ENCODE measurements at places on chromosomes 2 and 18. TPM values are rescaled to one million over a fixed set of nuclear protein-coding genes. Genes with fewer than 3 reads are reported as not detected.
A peak's percentile ranks its signal among the peaks of the same experiment; 100 is the strongest.

DNA sequence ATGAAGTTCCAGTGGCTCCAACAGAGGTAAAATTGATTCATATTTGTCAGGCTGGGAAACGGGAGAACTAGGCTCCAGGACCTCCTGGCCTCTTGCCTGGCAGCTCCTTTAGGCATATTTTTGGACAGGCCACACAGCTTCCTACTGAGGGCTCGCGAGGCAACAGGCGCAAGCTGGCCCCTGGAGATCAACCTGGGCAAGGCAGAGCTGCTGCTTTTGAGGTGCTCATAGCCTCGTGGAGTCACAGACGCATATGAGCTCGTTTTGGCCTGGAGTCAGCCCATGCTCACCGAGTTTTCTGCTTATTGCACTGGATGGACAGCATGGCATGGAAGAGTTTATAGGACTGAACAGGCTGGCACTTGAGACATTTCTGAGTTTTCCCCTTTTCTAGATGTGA lies 97.7 kb downstream of the CAPN13 start:
- no peaks in the 10 kb centered on the region for H3K36me3 ChIP-seq
- peaks cover 3% of the 10 kb centered on the region for H3K4me1 ChIP-seq
- no peak overlapping the region for H3K27ac ChIP-seq
- H3K27me3 ChIP-seq = no peaks in the 10 kb centered on the region
- DNase-seq = no peak

DNA sequence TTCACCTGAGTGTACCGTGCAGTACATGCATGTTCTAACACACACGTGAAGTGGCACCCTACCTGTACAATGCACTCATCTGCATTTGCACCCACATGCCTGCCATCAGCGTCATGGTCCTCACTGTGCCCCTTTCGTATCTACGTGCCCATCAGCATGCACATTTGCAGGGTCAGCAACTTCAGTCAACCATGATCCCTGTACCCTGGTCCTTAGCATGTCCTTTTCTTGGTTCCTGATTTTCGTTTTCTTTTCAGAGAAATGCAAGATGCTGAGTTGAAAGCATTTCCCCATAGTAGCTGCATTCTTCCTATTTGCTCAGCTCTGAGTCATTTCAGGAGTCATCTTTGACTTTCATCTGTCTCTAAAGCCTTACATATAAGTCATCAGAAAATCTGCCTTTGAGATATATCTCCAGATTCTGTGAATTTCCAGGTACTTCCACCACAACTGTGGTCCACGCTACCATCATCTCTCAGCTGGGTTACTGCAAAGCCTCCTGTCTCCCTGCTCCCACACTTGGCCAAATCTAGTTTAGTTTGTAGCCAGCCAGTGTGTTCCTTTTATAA lies 14.7 kb upstream of the PUM2 start:
- DNase-seq = no peak
- H3K27me3 ChIP-seq = no peaks in the 10 kb centered on the region
- H3K4me1 ChIP-seq = no peaks in the 10 kb centered on the region
- H3K36me3 ChIP-seq = no peaks in the 10 kb centered on the region
- no peak overlapping the region for H3K27ac ChIP-seq

DNA sequence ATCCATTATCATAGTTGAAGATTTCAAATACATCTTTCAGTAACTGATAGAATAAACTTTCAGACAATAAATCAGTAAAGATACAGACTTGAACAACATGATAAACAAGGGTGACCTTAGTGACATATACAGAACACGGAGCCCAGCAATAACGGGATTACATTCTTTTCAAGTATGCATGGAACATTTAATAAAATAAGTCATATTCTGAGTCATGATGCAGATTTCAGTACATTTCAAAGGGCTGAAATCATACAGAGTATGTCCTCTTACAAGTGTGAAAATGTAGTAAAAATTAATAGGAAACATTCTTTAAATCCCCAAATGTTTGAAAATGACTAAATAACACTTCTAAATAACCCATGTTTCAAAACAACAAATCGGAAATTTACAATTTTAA lies 17.2 kb upstream of the KLHL29 start:
- no peak overlapping the region for H3K4me3 ChIP-seq
- no peaks in the 10 kb centered on the region for H3K4me1 ChIP-seq
- DNase-seq = no peak
- no peaks in the 10 kb centered on the region for H3K27me3 ChIP-seq

The KLHL29 gene
- 1.0 TPM for total RNA-seq

DNA sequence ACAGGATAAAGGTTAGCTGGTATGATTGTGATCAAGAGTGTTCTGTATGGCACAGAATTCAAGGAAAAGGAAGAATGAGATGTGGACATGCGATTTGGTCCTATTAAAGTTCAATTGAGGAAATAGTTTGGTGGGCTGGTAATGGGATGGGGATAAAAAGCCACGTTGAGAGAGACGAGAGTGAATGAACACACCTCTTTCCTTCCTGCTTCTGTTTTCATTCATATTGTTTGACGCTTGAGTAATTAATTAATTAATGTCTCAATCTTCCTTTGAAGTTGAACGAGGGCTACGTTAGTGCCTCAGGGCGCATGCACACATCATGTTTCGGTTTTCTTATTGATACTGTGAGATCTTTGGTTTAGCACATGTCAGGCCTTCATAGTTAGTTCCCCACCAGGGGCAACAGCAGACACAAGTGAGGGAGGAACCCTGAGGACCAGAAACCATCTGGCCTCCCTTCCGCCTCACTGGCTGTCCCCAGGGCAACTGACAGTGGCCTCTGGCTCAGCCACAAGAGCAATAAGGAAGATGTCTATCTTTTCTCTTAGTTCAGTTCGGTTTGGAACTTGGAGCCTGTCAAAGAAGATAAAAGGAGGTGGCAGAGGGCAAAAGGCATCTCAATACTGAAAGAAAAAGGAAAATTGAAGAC lies 116.0 kb downstream of the LIPG start:
- DNase-seq = no peak
- no peaks in the 10 kb centered on the region for H3K36me3 ChIP-seq
- H3K4me3 ChIP-seq = no peak overlapping the region
- H3K27ac ChIP-seq = peak overlapping the region; percentile 80

The ARHGAP25 gene
- total RNA-seq = 0.82 TPM

The DSG2 gene
- 112 TPM for total RNA-seq

GRCh38 chr2:222448748-222449181 lies 24.4 kb downstream of the SGPP2 start:
- no peaks in the 10 kb centered on the region for H3K36me3 ChIP-seq
- no peak overlapping the region for H3K27ac ChIP-seq
- peaks cover 16% of the 10 kb centered on the region for H3K27me3 ChIP-seq
- no peaks in the 10 kb centered on the region for H3K4me1 ChIP-seq
- DNase-seq = no peak

DNA sequence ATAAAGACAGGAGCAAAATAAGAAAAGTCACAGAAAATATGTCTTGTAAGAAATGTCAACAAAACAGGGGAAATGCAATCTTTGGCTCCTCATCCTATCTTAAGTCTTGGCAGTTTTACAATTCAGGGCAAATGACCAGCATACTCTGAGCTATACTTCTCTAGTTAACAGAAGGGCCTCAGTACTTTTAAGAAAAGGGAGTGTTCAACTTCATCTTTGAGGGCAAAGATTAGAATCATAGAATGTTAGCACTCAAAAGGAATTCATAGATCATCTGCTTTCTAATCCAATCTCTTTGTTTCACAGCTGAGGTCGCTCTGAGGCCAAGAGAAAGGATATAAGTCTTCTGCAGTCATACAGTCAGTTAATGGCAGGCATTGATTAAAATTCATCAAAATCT lies 174.0 kb upstream of the NT5C1B start:
- H3K36me3 ChIP-seq = no peaks in the 10 kb centered on the region
- peaks cover 45% of the 10 kb centered on the region for H3K27me3 ChIP-seq
- H3K27ac ChIP-seq = no peak overlapping the region
- DNase-seq = no peak
- no peaks in the 10 kb centered on the region for H3K4me1 ChIP-seq
- no peak overlapping the region for H3K4me3 ChIP-seq

GRCh38 chr2:65382776-65383357 lies 49.5 kb downstream of the SPRED2 start:
- peak; percentile 60 for DNase-seq
- H3K4me1 ChIP-seq = peaks cover 20% of the 10 kb centered on the region
- H3K4me3 ChIP-seq = no peak overlapping the region
- H3K27me3 ChIP-seq = no peaks in the 10 kb centered on the region

The ZRANB3 gene
- 20.7 TPM for total RNA-seq

The SP5 gene
- total RNA-seq = 81.0 TPM

GRCh38 chr2:14387332-14387731 lies 245.2 kb upstream of the LRATD1 start:
- H3K4me1 ChIP-seq = no peaks in the 10 kb centered on the region
- H3K36me3 ChIP-seq = no peaks in the 10 kb centered on the region
- no peak for DNase-seq
- H3K27ac ChIP-seq = no peak overlapping the region
- no peaks in the 10 kb centered on the region for H3K27me3 ChIP-seq

GRCh38 chr2:159119652-159120257 lies 151.3 kb downstream of the TANC1 start:
- H3K27me3 ChIP-seq = no peaks in the 10 kb centered on the region
- DNase-seq = no peak
- no peak overlapping the region for H3K4me3 ChIP-seq
- no peak overlapping the region for H3K27ac ChIP-seq

- peaks cover 5% of the 10 kb centered on the region for H3K27me3 ChIP-seq
- no peak for DNase-seq
- no peak overlapping the region for H3K27ac ChIP-seq
- H3K4me1 ChIP-seq = no peaks in the 10 kb centered on the region
- H3K36me3 ChIP-seq = no peaks in the 10 kb centered on the region
- no peak overlapping the region for H3K4me3 ChIP-seq
Observed at GRCh38 chr18:63158012-63158631, 161.4 kb downstream of the BCL2 start.

DNA sequence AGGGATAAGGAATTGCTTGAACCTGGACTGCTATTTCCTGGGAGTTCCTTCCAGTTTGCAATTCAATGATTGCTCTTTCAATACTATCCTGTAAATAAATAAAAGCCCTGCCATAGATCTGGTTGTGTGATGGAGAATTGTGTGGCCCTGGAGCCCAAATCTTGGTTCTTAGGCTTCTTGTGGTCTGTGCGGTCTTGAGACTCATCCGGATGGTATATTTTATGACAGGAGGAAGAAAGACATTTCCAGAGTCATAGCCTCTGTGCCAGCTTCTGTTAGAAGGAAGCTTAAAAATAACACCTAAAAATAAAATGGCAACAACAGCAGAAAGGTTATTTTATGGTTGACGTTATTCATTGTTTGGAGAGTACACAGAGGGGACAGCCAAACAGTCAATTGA lies 137.7 kb downstream of the ABCA12 start:
- H3K4me1 ChIP-seq = no peaks in the 10 kb centered on the region
- DNase-seq = no peak
- H3K4me3 ChIP-seq = no peak overlapping the region
- no peaks in the 10 kb centered on the region for H3K36me3 ChIP-seq
- no peaks in the 10 kb centered on the region for H3K27me3 ChIP-seq

GRCh38 chr2:140734992-140735391 lies 1395.8 kb downstream of the LRP1B start:
- peaks cover 3% of the 10 kb centered on the region for H3K4me1 ChIP-seq
- H3K27me3 ChIP-seq = no peaks in the 10 kb centered on the region
- no peak for DNase-seq
- no peak overlapping the region for H3K4me3 ChIP-seq
- no peak overlapping the region for H3K27ac ChIP-seq

- H3K27ac ChIP-seq = no peak overlapping the region
- no peak overlapping the region for H3K4me3 ChIP-seq
- H3K27me3 ChIP-seq = no peaks in the 10 kb centered on the region
- H3K4me1 ChIP-seq = no peaks in the 10 kb centered on the region
Observed at GRCh38 chr2:112834396-112835037, 2.1 kb downstream of the IL1B start.

- no peak overlapping the region for H3K4me3 ChIP-seq
- DNase-seq = no peak
- no peaks in the 10 kb centered on the region for H3K36me3 ChIP-seq
- no peaks in the 10 kb centered on the region for H3K4me1 ChIP-seq
Observed at GRCh38 chr2:34159901-34160300, 560.8 kb upstream of the FAM98A start.

GRCh38 chr2:37637985-37638384 lies 33.5 kb downstream of the CDC42EP3 start:
- H3K4me3 ChIP-seq = no peak overlapping the region
- peaks cover 5% of the 10 kb centered on the region for H3K27me3 ChIP-seq
- H3K4me1 ChIP-seq = peaks cover 3% of the 10 kb centered on the region
- no peak overlapping the region for H3K27ac ChIP-seq
- peaks cover 18% of the 10 kb centered on the region for H3K36me3 ChIP-seq

The KCNF1 gene
- 15.0 TPM for total RNA-seq

DNA sequence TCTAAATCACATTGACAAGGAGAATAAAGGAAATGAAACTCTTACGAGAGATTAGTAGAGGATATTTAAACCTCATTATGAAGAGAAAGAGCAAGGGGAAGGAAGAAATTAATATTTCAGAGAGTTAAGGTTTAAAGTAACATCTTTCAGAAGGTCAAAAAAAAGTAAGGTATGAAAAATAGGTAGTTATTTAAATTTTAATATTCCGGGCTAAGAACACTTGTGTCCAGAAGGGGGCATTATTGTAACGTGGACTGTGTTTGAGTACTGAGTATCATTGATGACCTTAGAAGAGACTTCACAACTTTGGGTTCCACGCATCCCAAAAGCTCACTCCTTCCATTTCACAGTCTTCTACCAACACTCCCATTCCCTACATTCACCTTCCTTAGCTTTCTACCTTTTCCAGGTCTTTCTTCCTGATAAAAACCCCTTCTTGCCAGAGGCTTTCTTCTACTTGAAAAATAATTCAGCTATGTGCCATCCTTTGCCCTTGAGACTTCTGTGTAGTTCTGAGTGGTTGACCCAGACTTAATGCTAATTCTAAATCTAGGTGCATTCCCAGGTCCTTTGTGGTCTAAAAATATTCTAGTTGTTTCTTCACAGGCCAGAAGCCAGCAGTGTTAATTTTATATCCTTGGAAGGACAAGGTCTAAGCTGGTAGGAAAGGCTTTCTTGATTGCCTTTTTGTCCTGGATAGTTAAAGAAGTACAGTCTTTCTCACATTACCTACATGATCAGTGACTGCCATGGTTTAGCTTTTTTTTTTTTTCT lies 16.5 kb downstream of the DYNC1I2 start:
- H3K4me3 ChIP-seq = no peak overlapping the region
- no peaks in the 10 kb centered on the region for H3K27me3 ChIP-seq
- no peaks in the 10 kb centered on the region for H3K4me1 ChIP-seq
- peaks cover 43% of the 10 kb centered on the region for H3K36me3 ChIP-seq

DNA sequence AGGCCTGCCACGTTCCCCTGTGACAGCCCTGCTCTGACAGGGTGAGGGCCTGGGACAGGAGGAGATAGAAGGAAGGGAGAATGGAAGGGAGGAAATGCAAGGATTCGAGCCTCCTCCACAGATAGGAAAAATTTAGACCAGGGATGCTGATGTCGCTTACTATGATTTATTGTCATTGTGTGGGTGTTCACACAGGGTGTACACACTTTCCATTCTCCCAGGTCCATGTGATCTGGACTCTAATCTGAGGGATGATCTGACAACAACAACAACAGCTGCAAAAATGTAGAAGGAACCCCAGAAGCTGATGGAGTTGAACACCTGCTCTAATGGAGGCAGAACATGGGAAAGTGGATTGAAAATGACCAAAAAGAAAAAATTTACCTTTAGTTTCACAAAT lies 231.7 kb upstream of the TNP1 start:
- no peak overlapping the region for H3K4me3 ChIP-seq
- H3K27me3 ChIP-seq = no peaks in the 10 kb centered on the region
- H3K36me3 ChIP-seq = no peaks in the 10 kb centered on the region
- no peak overlapping the region for H3K27ac ChIP-seq
